ENCODE measurements at places on chromosomes 6 and 20.

DNA sequence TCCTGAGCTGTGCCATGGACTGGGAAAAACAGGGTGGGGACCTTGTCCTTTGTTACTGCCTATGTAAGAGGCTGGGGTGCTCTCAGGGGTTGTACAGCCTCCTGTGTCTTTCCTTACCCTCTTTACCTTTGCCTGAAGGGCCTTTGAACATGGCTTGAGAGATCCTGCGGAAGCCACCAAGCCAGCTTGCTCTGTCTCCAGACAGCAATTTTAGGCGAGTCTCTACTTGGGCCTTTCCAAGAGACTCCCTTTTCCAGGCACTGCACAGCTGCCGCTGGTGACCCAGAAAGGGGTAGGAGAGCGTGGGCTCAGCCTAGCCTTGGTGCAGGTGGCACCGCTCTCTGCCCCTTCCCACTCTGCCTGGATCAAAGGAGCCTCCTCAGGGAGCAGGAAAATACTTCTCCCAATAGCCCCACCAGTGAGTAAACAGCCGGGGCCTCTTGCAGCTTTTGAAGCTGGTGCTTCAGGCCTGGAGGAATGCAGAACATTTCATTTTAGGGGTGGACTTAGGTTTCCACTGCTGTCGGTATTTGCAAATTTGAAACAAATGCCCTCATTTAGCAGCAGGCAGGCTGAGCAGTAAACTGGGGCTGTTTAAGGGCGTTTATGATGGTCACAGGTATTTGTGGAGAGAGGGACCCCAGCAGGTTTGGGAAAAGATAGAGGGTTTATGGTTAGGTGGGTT lies 13.9 kb downstream of the PTK7 start:
- no peak for DNase-seq

- no peak for DNase-seq
Measured at GRCh38 chr6:110328259-110328658, 29.9 kb downstream of the METTL24 start.

GRCh38 chr6:163754866-163755265 lies 340.3 kb downstream of the QKI start:
- DNase-seq: no peak

GRCh38 chr6:41546475-41546865 lies 289 bp downstream of the FOXP4 start:
- DNase-seq: peak; percentile 79

- DNase-seq: no peak
Measured at GRCh38 chr6:146583966-146584365, 14.8 kb upstream of the ADGB start.

DNA sequence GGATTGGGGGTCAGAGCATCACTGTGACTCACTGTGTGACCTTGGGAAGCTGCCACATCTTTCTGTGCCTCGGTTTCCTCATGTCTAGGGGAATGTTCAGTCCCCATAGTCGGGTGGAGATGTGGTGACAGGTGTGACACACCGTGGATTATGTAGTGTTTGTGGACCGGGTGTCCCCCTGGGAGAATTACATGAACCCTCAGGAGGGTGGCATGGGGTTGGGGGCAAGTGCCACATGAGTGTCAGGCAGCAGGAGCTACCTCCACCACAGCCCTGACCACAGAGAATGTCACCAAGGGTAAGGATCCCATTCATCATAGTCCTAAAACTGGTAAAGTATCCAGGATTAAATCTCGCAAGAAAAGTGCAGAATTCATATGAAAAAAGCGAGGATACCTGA lies 23.2 kb downstream of the SUN5 start:
- DNase-seq: no peak

GRCh38 chr20:3739054-3739925 lies 6.8 kb downstream of the HSPA12B start:
- no peak for DNase-seq

- peak; percentile 85 for DNase-seq
Measured at GRCh38 chr20:51404297-51405060, 138.0 kb downstream of the NFATC2 start.

GRCh38 chr6:15893556-15894253 lies 230.9 kb upstream of the DTNBP1 start:
- DNase-seq: no peak

- DNase-seq: no peak
Measured at GRCh38 chr6:47182291-47182957, 127.3 kb downstream of the TNFRSF21 start.

- no peak for DNase-seq
Measured at GRCh38 chr6:157050537-157051265, 272.6 kb downstream of the TMEM242 start.

DNA sequence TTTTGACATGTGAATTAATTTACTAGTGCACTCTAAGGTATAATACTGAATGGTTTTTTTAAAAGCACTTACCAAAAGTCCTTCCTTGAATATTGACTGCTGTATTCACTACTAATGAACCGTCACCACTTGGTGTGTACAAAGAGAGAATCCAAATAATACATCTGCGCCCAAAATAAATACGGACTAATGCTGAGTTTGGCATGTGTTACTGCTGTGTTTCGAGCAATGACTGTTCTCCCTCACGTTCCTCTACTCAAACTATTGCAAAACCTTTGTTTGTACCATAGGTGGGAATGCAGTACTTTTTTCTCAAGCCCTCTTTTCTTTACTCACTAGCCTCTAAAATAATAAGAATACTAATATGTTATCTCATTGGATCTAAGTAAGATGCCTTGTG lies 305.5 kb downstream of the QKI start:
- DNase-seq: no peak

DNA sequence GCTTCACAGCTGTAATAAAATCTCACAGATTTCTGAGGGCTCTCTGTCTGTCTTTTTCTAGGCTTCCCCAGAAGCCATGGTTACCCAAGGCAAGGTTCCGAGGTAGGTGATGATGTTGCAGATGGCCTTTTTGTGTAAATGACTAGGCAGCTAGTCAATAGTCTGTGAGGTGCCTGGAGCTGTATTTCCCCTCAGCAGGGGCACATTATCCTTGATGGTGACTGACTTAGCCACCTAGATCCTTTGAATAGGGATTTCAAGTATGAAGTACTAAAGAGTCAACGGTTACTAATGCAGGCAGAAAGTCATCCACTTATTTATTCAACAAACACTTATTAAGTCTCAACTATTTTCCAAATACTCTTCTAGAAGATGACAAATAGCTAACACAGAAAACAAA lies 49.3 kb upstream of the L3MBTL3 start:
- DNase-seq: no peak

GRCh38 chr6:33243476-33243875 lies 28.2 kb downstream of the VPS52 start:
- DNase-seq: no peak

GRCh38 chr6:20687494-20687893 lies 153.2 kb downstream of the CDKAL1 start:
- no peak for DNase-seq

- DNase-seq: no peak
Measured at GRCh38 chr6:104716858-104717257, 142.9 kb downstream of the HACE1 start.

- no peak for DNase-seq
Measured at GRCh38 chr6:39778581-39779255, 13.5 kb upstream of the DAAM2 start.

GRCh38 chr6:105212587-105212986 lies 32.8 kb upstream of the POPDC3 start:
- no peak for DNase-seq

DNA sequence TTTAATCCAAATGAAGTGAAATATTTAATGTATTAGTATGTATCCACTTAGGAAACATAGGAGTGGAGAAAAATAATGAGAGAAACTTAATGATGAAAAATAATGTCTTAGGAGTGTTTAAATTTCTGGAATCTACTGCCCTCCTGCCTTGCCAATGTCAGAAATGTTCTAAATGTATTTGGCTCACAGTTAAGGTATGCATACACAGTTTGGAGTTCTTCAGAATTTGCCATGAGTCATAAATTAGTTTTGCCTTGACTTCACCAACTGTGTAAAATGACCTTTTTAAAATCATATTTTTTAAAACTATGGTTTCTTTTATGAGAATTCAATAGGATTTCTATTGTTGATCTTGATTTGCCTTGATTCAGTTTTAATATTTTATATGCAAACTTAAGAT lies 191.7 kb upstream of the HSF2 start:
- no peak for DNase-seq

DNA sequence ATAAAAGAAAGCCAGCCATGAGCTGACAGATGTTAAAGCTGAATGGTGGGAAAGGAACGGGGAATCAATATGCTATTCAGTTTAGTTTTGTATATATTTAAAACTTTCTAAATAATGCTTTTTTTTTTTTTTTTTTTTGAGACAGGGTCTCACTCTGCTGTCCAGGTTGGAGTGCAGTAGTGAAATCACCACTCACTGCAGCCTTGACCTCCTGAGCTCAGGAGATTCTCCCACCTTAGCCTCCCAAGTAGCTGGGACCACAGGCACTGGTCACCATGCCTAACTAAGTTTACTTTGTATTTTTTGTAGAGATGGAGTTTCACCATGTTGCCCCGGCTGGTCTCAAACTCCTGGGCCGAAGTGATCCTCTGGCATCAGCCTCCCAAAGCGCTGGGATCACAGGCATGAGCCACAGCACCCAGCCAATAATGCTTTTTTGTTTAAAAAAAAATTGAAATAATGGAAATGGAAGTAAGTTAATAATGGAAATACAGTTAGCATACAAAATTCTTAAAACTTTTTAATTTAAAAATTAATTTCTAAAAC lies 19.1 kb downstream of the EPB41L2 start:
- no peak for DNase-seq

DNA sequence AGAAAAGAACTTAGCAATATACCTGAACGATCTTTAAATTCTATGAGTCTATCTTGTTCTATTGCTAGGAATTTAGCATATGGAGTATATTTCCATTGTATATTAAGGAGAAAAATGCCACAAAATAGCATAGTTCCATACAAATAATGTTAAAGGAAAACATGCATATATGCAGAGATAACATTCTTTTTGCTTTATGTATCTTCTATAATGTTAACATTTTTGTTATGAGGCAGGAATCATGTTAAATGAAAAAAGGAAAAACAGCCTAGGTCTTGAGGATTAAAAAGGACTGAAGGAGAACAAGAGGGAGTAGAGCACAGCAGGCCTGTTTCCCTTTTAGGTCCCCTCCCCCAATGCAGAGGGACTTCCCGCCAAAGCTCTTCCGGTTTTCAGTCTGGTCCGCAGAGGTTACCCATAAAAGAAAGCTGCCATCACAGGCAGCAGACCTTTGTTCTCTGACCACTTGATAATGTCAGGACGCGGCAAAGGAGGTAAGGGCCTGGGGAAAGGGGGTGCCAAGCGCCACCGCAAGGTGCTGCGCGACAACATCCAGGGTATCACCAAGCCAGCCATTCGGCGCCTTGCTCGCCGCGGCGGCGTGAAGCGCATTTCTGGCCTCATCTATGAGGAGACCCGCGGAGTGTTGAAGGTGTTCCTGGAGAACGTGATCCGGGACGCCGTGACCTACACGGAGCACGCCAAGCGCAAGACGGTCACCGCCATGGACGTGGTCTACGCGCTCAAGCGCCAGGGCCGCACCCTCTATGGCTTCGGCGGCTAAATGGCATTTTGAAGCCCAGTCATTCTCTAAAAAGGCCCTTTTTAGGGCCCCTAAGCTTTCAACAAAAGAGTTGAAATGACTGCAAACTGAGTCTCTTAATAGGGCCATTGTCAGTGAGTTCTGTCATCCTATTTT lies 108.4 kb upstream of the PRSS16 start:
- peak; percentile 32 for DNase-seq

DNA sequence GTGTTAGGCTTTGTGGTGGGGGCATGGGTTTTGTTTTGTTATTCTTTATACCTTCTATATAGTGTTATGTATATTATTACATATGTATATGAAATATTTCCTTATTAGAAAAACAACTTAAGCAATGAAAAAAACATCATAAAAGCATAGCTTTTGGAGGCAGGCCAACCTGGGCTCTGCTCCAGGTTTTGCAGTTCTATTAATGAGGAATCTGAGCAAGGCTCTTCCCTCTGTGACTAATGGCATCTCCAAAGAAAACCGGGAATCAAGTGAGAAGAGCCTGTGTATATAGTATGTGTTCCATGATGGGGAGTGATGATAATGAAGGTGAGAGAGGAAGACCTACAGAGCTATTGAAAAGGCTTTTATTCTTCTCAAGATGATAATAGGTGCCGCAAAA lies 291.1 kb downstream of the CLIC5 start:
- no peak for DNase-seq

All from CD4-positive, alpha-beta T cell (primary cell).